ENCODE measurements at places on chromosomes 7 and 10.
A peak's percentile ranks its signal among the peaks of the same experiment; 100 is the strongest.

GRCh38 chr10:129030996-129031843 is 435.8 kb upstream of the MGMT start:
- peak; percentile 47 for DNase-seq

GRCh38 chr7:50356945-50357268 is 52.4 kb downstream of the IKZF1 start:
- DNase-seq: no peak

DNA sequence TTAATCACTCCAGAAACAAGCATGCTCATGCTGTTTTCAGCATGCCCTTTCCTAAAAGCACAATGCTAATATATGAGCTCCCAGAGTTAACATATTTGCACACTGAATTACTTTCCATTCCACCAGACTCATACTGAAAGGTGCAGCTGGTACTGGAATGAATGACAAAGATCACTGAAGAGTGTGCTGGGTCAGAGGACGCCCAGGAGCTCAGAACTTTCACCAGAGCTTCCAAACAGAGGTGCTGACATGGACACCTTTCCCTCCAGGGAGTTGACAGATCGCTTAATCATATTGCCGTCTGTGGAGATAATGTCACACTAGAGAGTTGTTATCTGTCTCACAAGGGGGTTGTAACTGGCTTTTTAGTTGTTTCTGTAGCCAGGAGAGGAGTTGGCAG is 292.9 kb downstream of the LHFPL3 start:
- no peak for DNase-seq

DNA sequence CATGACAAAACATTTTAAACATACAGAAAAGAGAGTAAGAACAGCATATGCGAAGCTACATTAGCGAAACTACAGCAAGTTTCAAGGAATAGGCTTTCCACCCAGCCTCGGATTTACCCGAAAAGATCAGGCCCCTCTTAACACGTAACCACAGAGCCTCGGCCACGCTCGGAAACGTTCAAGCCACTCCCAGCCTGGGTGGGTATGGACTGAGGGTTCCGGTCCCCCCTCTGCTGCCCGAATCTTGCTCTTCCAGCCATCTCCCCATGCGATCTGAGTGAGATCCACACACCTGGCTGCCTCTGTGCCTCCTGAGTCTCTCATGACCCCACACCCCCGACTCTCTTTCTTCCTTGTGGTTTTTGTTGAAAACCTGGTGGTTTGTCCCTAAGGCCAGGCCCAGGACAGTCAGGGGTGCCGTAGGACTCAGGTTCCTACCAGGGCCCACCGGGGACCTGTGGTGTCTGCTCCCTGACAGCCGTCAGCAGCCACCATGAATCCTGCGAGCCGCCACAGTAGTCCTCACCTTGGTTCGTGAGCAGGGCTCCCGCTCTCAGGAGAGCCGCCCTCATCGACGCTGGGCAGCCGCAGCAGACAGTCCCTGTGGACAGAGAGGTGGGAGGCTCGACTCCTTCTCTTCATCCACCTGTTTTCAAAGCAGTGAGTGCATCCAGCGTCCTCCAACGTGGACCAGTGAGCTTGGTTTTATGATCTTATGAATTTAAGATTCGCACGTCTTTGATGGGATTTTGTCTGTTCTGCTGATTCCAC is 18.5 kb downstream of the KNDC1 start:
- DNase-seq: no peak

DNA sequence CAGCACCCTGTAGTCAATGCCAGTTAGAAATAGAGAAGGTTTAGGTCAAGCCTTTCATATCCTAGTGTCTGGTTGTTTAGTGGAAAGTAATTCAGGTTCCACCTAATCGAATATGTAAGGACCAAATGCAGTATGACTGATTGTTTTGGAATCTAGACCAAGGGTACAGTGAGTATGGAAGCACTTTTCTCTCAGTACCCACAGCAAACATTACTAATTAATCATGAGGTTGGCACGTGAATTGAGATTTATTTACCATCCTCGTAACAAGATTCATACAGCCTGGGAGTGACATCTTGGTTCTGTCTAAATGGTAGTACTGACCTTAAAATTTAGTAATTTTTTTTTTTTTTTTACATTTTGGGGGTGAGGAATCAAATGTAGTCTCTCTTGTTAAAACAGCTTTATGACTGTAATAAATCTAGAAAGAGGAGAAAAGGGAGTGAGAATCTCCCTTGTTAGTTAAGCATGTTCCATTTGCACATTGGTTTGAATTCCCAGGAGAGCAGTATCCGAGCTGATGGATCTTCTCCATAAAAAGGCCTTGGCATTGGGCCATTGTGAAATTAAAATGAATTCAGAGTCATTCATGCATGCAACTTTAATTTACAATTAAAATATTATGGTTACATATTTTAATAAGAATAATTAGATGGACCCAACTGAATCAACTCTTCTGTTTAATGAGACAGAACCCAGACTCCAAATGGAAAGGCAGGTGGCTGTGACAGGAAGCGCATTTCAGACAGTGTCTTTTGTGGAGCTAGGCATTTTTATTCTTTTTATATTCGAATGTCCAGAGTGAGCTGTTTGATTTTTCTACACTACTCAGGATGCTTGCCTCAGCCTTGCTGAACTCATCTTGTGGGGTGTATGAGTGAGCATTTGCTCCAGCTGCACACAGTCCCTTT is 57.6 kb downstream of the SNX10 start:
- DNase-seq: no peak

DNA sequence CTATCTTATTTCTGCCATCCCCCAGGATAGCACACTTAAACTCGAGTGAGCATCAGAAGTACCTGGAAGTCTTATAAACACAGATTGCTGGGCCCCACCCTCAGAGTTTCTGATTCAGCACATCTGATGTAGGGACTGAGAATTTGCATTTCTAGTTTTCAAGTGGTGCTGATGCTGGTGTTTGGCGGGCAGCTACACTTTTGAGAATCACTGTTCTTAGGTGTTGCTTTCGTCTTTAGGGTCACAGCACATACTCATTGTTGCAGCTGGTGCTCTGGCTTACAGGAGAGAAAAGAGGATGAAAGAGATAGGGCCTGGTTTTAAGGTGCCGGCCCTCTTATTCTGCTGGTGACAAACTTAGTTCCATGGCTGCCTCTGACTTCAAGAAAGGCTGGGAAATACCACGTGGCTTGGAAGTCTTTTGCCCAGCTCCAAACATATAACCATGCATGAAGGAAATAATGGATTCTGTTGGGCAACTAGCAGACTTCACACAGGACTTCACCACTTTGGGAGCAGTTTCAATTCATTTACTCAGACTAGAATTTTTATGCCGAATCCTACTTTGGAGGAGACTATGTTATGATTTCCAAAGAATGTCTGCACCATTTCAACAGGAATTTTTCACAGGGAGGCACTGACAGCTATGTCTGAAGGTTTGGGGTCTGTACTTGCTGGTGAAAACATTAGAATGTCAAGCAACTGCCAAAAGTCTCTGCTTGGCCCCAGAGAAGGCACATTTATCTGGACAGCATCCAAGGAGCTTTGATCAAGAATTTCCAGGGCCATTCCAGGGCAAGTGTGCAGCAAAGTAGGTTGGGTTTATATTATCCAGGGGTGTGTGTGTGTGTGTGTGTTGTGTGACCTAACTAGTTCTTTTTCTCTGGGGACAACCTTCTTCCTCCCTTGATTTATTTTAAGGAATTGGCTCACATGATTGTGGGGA is 6.9 kb upstream of the MINDY4 start:
- DNase-seq: no peak

DNA sequence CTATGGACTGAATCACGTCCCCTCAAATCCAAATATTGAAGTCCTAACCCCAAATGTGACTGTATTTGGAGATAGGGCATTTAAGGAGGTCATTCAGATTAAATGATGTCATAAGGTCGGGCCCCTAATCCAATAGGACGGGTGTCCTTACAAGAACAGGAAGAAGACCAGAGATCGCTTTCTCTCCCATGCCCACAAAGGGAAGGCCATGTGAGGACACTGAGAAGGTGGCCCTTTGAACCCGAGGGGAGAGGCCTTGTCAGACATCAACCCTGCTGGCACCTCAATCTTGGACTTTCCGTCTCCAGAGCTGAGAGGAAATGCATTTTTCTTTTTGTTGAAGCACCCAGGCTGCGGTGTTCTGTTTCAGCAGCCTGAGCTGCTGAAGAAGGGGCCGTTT is 72.3 kb upstream of the KLF6 start:
- DNase-seq: no peak

GRCh38 chr7:113664867-113665266 is 253.9 kb downstream of the PPP1R3A start:
- no peak for DNase-seq

GRCh38 chr10:61970182-61971002 is 68.9 kb downstream of the ARID5B start:
- no peak for DNase-seq

DNA sequence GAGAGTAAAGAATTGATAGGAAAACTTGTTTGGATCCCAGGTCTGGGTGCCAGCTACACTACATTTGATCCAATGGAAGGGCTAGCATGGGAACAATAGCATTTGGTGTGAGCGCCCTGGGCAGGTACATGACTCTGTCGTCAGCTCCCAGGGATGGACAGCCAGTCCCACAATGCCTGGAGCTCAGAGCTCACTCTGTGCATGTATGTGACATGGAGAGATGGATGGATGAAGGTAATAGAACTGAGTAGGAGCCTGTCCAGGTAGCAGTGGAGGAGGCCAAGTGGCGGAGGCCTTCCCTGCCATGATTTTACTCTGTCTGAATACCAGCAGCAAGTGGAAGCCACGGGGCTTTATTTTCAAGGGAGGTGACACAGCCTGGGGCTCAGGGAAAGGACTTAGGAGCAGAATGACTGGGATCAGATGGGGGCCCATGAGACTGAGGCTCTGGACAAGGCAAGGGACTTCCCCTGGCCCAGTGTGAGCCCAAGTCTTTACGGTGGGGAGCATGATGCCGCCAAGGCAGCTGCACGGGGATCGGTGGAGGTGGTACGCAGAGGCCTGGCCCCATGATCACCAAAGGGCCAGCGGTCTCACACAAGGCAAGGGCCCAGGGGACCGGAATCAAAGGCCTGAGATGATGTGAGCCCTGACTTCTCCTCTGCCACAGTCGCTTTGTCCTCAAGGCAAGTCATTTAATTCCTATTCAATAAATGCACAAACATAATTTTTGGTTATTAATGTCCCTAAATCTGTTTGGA is 5.9 kb downstream of the PTPRE start:
- DNase-seq: no peak

- no peak for DNase-seq
Observed at GRCh38 chr10:71622154-71622526, 97.4 kb downstream of the C10orf105 start.

DNA sequence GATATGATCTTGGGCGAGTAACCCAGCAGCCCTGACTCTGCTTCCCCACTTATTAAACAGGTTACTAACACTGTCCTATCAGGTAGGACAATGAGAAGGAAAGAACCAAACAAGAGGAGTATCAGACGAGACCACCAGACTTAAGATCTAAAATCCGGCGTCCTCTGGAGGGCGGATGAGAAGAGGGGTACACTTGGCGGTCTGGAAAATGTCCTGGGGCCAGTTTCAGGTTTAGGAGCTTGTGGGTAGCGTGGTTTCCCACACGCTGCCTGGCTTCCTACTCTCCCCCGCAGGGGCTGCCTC is 635 bp downstream of the ZNF32 start:
- no peak for DNase-seq

GRCh38 chr7:30253796-30254165 is 30.6 kb upstream of the ZNRF2 start:
- no peak for DNase-seq

DNA sequence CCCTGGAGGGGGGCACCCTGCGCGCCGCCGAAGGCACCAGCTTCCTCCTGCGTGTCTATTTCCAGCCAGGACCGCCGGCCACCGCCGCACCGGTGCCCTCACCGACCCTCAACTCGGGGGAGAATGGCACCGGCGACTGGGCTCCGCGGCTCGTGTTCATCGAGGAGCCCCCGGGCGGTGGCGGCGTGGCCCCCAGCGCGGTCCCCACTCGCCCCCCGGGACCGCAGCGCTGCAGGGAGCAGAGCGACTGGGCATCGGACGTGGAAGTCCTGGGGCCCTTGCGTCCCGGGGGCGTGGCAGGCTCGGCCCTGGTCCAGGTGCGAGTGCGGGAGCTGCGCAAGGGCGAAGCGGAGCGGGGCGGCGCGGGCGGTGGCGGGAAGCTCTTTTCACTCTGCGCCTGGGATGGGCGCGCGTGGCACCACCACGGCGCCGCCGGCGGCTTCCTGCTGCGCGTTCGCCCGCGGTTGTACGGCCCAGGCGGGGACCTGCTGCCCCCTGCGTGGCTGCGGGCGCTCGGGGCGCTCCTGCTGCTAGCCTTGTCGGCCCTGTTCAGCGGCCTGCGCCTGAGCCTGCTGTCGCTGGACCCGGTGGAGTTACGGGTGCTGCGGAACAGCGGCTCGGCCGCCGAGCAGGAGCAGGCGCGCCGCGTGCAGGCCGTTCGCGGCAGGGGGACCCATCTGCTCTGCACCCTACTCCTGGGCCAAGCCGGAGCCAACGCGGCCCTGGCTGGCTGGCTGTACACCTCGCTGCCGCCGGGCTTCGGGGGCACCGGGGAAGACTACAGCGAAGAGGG is 594 bp downstream of the CNNM1 start:
- peak; percentile 44 for DNase-seq

- no peak for DNase-seq
Observed at GRCh38 chr10:118365702-118366101, 23.6 kb upstream of the FAM204A start.

GRCh38 chr7:43136064-43136463 is 23.6 kb downstream of the HECW1 start:
- no peak for DNase-seq

GRCh38 chr7:37445790-37446189 is 2.9 kb downstream of the ELMO1 start:
- DNase-seq: no peak

- peak; percentile 45 for DNase-seq
Observed at GRCh38 chr10:71623098-71623985, 96.2 kb downstream of the C10orf105 start.

- DNase-seq: no peak
Observed at GRCh38 chr10:78672918-78673317, 395.8 kb upstream of the ZMIZ1 start.

- peak; percentile 89 for DNase-seq
Observed at GRCh38 chr10:7525314-7526016, 114.6 kb upstream of the SFMBT2 start.

DNA sequence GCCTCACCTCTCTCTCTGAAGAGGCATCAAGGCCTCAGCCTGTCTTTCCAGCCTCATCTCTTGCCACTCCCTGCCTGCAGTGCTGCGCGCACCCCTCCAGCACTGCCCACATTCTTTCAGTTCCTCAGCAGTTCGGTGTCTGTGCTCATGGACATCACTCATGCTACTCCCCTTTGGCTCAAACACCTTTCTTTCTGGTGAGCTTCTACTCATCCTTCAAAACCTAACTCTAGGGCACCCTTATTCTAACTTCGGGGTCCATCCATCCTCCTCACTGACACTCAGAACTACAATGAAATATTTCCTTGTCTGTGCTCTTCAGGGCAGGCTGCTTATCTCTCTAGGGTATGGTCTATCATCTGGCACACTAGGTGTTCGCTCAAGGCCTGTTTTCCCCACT is 169.9 kb upstream of the BMPER start:
- DNase-seq: no peak

Data from GM13977 (cell line).